ENCODE measurements at places on chromosomes 6 and 20. TPM values are rescaled to one million over a fixed set of nuclear protein-coding genes. Genes with fewer than 3 reads are reported as not detected.

DNA sequence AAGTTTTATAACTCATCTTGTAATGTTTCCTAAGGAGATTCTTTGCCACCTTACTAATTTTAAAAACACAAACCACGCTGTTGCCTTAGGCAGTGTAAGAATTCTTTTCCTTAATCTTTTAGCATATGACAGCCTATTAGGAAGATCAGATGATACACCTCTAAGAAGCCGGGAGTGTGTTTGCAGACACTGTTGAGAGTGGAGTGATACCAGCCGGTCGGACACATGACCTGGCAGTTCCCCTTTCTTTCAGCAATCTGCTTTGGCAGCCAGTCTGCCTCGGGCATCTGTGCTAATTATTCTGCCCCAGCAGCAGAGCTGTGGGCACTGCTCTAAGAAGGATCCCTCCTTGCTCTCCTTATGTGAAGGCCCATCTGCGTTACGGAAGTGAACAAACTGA, 50.9 kb downstream of the PLCB4 start:
- no peak overlapping the region for H3K27ac ChIP-seq
- no peaks in the 10 kb centered on the region for H3K36me3 ChIP-seq
- no peaks in the 10 kb centered on the region for H3K4me1 ChIP-seq
- no peak for DNase-seq
- no peak overlapping the region for H3K4me3 ChIP-seq

Gene NRN1
- total RNA-seq, result 3.0 TPM

Gene EPHA7
- not detected for total RNA-seq

DNA sequence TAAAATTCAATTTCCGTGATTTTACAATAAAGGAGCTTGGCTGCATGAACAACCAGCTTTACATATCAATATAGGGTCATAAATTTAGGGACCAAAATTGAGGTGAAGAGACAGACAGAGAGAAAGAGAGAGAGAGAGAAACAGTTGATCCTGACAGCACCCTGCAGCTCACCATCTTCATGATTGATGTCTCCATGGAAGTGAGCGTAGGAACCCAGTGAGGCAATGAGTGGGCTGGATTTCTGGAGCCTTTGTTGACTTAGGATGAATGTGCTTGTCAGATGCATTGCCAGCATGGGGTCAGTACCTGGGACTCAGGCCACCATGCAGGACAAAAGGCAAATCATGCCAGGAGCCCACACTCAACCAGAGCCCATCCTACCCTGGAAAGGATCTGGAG, 165.1 kb upstream of the SYNDIG1 start:
- H3K27me3 ChIP-seq, result peaks cover 6% of the 10 kb centered on the region
- DNase-seq, result no peak
- no peak overlapping the region for H3K4me3 ChIP-seq
- no peaks in the 10 kb centered on the region for H3K36me3 ChIP-seq
- H3K4me1 ChIP-seq, result no peaks in the 10 kb centered on the region

DNA sequence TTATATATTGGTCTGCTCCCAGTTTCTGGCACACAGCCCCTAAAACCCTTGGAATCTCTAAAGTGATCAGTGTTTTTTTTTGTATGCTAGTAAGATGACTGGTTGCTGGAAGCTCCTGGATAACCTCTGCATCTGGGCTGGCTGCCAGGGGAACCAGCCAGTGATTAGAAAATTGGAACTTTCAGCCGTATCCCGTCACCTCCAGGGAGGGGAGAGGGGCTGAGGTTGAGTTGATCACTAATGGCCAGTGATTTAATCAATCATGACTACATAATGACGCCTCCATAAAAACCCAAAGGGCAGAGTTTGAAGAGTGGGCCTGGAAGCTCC, 48.0 kb upstream of the NOP56 start:
- DNase-seq, result no peak
- peaks cover 2% of the 10 kb centered on the region for H3K36me3 ChIP-seq
- no peaks in the 10 kb centered on the region for H3K4me1 ChIP-seq
- no peak overlapping the region for H3K27ac ChIP-seq
- H3K4me3 ChIP-seq, result no peak overlapping the region
- H3K27me3 ChIP-seq, result peaks cover 9% of the 10 kb centered on the region

DNA sequence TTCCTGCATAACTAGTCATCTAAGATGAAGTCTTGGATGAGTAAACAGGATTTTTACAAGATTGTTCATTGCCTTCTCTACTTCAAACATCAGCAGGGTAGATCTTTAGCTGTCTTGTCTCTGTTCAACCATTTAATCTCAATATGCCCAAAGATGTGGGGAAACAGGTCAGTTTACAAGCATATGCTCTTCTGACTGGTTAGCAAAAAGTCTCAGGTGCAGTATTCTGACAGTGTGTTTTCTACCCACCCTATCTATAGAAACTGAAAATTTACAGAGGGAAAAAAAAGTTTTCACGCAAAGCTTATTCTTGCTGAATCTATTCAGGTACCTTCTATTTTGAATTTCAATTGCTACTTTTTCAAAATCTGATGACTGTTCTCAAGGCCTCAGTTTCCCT, 29.0 kb downstream of the MAP3K5 start:
- H3K4me1 ChIP-seq, result peaks cover 73% of the 10 kb centered on the region
- no peaks in the 10 kb centered on the region for H3K36me3 ChIP-seq
- no peaks in the 10 kb centered on the region for H3K27me3 ChIP-seq
- no peak for DNase-seq
- H3K4me3 ChIP-seq, result peak overlapping the region; percentile 25
- H3K27ac ChIP-seq, result peak overlapping the region; percentile 2

Gene TFAP2B
- not detected for total RNA-seq

- H3K27me3 ChIP-seq, result peaks cover 4% of the 10 kb centered on the region
- no peak for DNase-seq
- H3K27ac ChIP-seq, result no peak overlapping the region
These were observed 320.5 kb downstream of the HACE1 start for GRCh38 chr6:104539173-104539572.

Gene PNPLA1
- not detected for total RNA-seq

DNA sequence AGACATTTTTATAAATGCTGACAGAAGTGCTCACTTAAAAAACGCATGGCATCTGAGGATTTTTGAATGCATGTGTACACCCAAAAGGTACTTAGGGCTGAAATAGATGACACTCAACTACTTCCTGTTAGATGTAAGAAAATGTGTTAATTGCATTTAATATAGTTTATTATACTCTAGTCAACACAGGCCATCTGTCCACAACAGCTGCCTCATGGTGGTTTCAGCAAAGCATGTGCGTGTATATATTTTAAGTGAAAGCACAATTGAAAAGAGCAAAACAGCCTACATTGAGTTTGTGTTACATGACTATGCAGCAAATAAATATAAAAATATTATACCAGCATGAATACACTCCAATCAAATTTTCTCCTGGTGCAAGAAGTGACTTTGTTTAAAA, 1233.0 kb upstream of the EYS start:
- no peak overlapping the region for H3K27ac ChIP-seq
- H3K4me3 ChIP-seq, result no peak overlapping the region
- H3K36me3 ChIP-seq, result no peaks in the 10 kb centered on the region

DNA sequence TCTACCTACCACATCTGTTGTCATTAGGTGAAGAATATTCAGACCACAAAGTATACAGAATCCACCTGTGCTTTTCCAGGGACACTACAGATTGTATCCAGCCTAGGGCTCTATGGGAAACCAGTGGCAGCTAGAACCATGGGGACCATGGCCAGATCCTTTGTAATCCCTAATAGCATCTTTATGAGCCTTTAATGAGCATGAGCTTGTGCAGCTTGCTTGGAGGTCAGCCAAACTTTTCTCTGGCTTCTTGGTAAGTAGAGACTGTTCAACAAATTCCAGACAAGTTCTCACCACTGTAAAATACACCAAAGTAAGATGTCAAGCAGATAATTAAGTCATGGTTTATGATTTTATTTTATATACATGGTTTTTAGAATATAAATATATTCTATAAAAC, 301.6 kb upstream of the ADGRB3 start:
- no peak overlapping the region for H3K4me3 ChIP-seq
- H3K27ac ChIP-seq, result no peak overlapping the region
- H3K27me3 ChIP-seq, result no peaks in the 10 kb centered on the region
- H3K36me3 ChIP-seq, result no peaks in the 10 kb centered on the region
- no peaks in the 10 kb centered on the region for H3K4me1 ChIP-seq
- DNase-seq, result no peak

- DNase-seq, result no peak
- no peaks in the 10 kb centered on the region for H3K27me3 ChIP-seq
- no peak overlapping the region for H3K4me3 ChIP-seq
- H3K36me3 ChIP-seq, result peaks cover 19% of the 10 kb centered on the region
- H3K27ac ChIP-seq, result no peak overlapping the region
- peaks cover 20% of the 10 kb centered on the region for H3K4me1 ChIP-seq
These were observed 6.1 kb upstream of the ALDH8A1 start for GRCh38 chr6:134956032-134956431.

Gene MATN4
- 2.1 TPM for total RNA-seq

- H3K27me3 ChIP-seq, result peaks cover 23% of the 10 kb centered on the region
- H3K4me1 ChIP-seq, result peaks cover 8% of the 10 kb centered on the region
- H3K27ac ChIP-seq, result no peak overlapping the region
- no peak for DNase-seq
- H3K4me3 ChIP-seq, result no peak overlapping the region
These were observed 25.0 kb downstream of the CRYBG1 start for GRCh38 chr6:106385530-106385929.

All from activated T-helper 1 cell treated with anti-CD3 and anti-CD28 coated beads, Interleukin-12 subunit alpha, Interleukin-12 subunit beta, Interleukin-2, Interleukin-4 antibody, amounts not matched to agents 30 ng/mL and 10 ng/mL and 1 ng/mL, durations not matched to agents 14 hours and 24 hours and 36 hours (primary cell).